ENCODE measurements at places on chromosomes 6 and 20.

- no peak for DNase-seq
These were observed 54.9 kb upstream of the NT5E start for GRCh38 chr6:85394853-85395538.

DNA sequence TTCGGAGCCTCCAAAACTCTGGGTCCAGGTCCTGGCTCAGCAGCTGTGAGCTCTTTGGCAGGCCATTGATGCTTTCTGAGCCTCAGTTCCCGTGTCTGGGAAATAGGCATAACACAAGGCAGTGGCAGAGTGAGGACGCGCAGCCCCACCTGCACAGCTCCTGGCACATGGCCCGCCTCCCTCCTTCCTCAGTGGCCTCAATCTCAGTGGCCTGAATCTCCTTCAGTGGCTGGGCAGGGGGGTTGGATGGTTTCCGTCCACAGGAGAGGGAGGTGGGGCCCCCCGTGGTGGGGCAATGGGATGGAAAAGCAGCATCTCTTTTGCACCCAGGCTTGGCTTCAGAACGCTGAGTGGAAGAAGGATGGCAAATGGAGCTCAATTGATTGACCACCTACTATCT lies 5.1 kb downstream of the RSPO4 start:
- DNase-seq = no peak

GRCh38 chr6:100881707-100882040 lies 545 bp upstream of the ASCC3 start:
- DNase-seq = no peak

GRCh38 chr20:7627734-7628663 lies 312.3 kb downstream of the HAO1 start:
- no peak for DNase-seq

DNA sequence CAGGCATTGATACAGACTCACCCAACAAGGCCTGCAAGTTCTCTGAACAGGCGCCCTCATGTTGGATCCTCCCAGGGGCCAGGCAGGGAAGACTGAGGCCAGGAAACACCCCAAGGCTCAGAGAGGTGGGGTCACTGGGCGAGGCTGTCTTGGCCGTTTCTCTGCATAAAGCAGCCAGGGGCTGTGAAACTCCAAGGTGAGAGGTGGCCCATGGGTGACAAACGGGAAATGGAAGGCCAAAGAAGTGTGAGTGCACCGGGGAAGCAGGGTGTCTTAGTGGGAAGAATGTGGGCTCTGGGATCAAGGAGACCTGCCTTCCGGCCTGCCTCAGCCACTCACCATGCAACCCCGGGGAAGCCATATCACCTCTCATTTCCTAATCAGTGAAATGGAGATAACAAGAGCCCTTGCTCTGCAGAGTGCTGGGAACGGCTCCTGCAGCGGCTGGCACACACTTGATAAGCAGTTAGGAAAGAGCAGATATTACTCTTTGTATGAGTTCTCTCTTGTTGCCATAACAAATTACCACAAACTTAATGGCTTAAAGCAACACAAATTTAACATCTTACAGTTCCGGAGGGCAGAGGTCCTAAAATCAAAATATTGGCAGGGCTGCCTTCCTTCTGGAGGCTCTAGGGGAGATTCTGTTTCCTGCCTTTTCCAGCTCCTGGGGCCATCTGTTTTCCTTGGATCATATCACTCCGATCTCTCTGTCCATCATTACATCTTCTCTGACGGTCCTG lies 168.6 kb downstream of the NFATC2 start:
- no peak for DNase-seq

DNA sequence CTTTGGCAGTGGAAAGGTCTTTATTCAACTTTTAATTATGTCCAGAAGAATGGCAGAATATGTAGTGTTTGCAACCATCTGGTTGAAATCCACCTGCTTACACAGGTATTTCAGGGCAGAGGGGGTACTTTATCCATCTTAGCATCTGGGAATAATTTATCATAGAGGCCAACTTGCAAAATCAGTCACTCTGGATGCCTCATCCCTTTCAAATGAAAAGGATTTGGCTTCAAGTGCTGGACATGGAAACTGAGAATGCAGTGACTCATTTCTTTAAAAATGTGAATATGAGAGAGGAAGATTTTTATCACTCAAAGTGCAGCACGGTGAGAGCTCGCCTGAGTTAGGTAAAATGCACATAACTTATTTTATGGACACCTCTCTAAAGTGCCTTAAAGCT lies 758.3 kb downstream of the KIF16B start:
- DNase-seq = no peak

Measured in cerebellar nuclear complex (tissue), 1 donor.